ENCODE measurements at places on chromosomes 13 and 19. TPM values are rescaled to one million over a fixed set of nuclear protein-coding genes. Genes with fewer than 3 reads are reported as not detected.

DNA sequence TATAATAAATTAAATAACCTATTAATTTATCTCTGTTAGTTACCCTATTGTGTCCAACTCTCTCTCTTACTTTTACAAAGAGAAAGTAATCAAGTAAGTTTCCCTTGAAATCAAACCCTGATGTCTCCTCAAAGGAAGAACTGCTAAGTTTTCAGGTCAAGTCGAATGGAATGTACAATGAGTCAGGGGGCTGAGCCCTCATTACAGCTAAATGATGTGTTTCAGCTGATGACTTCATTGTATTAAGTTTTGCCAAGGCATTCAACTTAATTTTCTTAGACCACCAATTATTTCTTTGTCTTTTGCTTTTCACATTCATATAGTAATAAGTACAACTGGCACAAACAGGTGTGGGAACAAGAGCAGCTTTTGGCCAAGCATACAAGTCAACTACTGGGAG, 54.7 kb upstream of the DCT start:
- no peak for DNase-seq

- DNase-seq, result no peak
Measured at GRCh38 chr19:1088416-1089010, 6.7 kb downstream of the POLR2E start.

The PSG6 gene
- total RNA-seq, result 1.0 TPM

GRCh38 chr13:96991072-96991471, 3.2 kb downstream of the OXGR1 start:
- DNase-seq, result no peak
